ENCODE measurements at places on chromosomes 6 and 20. TPM values are rescaled to one million over a fixed set of nuclear protein-coding genes. Genes with fewer than 3 reads are reported as not detected.

GRCh38 chr20:25283221-25283951 is 35.5 kb downstream of the PYGB start:
- DNase-seq, result no peak

- DNase-seq, result no peak
These were observed 28.2 kb downstream of the SLC12A5 start for GRCh38 chr20:46056970-46057855.

DNA sequence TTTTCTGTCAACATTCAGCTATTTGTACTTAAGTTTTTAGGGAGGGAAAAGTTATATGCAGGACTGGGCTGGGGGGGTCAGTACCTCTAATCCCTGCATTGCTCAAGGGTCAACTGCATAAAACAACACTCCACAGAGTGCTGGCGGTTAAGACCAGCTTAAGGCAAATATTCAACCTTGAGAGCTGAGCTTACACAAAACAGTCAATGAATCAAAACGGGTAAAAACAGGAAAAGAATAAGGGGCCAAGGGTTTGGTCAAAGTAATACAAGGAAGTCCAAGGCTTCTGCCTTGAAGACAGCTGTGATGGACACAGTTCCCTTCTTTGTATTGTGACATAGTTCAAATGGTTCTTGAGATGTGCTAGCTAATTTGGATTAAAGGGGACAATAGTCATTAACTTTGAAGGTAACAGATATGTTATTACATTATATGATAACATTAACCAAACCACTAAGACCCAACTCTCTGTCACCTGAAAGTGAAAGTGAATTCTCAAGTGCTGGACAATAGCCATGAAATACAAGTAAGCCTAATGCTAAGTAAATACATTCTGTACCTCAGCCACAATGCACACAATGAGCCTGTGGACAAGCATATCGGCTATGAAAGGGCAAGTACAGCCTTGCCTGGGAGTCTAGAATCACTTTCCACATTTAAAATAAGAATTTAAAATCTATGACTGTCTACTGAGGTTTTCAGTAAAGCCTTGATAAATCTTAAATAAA is 106.8 kb downstream of the PDE10A start:
- peak; percentile 46 for DNase-seq

- DNase-seq, result no peak
These were observed 1.8 kb downstream of the NKX2-2 start for GRCh38 chr20:21511850-21512633.

DNA sequence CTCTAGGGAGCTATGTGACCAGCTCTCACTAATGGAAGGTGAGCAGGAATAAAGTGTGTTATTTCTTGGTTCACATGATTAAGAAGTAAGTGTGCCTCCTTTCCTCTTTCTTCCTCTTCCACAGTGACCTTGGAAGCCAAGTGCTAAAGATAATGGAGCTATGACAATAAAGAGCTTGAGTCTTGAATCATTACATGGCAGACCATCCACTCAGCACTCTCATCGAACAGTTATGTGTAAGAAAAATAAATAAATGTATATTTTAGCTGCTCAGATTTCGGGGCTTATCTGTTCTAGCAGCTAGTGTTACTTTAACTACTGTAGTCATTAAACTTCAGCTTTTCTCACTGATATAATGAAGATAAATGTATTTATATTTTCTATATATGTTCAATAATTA is 72.9 kb downstream of the HDGFL1 start:
- no peak for DNase-seq

- no peak for DNase-seq
These were observed 5.3 kb downstream of the BNIP5 start for GRCh38 chr6:36331381-36331780.

GRCh38 chr6:34341481-34341971 is 50.9 kb downstream of the NUDT3 start:
- no peak for DNase-seq

DNA sequence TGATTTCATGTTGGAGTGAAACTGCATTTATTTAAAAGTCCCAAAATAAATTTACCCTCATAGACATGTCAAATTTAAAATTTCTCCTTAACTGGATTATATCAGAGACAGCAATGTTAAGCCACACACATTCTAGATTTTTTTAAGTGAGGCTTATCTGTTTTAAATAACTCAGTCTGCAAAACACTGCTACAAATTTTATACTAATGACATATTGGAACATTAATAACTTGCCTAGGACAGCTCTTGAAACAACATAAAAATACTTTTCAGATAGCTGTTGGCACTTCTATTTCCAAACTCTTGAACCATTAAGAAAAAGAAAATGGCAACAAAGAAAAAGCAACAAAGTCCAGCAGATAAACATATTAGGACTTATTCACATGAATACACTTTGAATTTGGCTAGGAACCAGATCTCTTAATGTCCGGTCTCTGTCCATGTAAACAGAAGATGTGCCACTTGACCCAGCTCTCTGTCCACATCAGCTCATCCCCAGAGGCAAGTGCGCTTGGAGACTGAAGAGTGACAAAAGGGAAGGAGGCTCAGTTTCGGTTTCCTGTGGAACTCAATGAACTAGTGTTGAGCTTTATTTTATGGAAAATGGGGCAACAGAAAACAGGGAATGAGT is 219.3 kb upstream of the THBS2 start:
- DNase-seq, result no peak

DNA sequence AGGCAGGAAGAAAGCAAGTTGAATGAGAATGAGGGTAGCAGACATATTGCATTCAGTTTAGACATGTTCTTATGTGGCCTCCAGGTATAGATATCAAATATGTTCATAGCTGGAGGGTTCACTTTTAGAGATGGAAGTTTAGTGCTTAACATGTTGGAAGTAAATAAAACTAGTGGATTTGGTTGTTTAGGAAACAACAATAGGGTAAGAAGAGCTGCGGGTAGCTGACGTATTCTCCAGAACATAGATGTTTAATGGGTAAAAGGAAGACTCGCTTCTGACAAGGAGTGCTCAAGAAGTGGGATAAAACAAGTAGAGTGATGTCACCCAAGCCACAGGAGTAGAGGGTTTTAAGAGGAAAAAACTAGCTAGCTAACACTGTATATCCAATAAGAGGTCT is 128.4 kb upstream of the COL21A1 start:
- DNase-seq, result no peak

DNA sequence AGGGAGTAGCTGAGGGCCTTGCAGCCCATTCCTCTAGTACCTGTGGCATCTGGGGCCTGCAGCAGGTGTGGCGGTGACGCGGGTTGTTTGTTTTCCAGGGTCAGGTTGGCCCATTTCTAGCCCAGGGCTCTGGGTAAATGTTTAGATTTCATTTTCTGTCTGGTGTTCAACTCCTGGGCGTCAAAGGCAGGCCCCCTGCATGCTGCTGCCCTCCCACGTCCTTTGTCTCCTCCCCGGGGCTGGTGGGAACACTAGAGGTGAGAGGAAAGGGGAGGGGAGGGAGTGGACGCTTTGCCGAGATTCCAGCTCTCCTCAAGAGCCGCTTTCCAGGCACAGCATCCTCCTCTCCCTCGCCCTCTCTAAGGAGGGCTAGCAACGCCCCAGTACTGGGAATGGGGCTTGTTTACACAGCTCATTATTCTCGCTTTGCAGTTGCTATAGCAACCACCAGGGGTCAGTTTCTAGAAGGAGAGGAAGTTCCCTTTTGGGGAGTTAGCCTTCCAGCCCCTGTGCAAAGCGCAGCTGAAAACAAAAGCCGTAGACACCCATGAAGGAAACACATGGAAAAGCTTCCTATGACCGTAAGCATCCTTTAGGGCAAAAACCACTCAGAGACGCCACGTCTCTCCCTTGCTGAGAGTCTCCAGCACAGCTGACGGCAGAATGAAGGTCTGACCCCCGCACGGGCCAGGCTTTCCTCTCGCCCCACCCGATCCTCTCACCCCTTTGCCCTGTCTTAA is 170.6 kb downstream of the LY86 start:
- peak; percentile 44 for DNase-seq

- DNase-seq, result no peak
These were observed 25.9 kb downstream of the PEX3 start for GRCh38 chr6:143476545-143476944.

GRCh38 chr6:16950302-16950701 is 151.5 kb upstream of the STMND1 start:
- no peak for DNase-seq

DNA sequence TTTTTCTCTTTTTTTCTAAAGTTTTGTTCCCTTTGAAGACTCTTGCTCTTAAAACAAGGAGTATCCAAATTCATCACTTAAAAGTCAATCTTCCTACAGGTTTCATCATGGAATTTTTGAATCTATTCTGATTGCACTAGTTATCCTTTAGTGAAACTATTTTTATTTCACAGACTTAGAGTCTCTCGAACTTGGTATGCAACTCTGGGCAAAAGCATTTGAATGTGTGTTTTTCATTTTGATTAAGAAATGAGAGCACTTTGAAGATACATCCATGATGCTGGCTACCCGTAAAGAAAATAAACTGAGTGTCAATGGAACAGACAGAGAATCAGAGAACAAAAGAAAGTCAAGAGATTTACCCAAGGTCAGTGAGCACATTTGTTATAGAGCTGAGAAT is 586.5 kb downstream of the EPM2A start:
- no peak for DNase-seq

GRCh38 chr20:7503501-7503900 is 436.8 kb downstream of the HAO1 start:
- DNase-seq, result peak; percentile 13

- DNase-seq, result no peak
These were observed 81.6 kb upstream of the PMEPA1 start for GRCh38 chr20:57791178-57791962.

DNA sequence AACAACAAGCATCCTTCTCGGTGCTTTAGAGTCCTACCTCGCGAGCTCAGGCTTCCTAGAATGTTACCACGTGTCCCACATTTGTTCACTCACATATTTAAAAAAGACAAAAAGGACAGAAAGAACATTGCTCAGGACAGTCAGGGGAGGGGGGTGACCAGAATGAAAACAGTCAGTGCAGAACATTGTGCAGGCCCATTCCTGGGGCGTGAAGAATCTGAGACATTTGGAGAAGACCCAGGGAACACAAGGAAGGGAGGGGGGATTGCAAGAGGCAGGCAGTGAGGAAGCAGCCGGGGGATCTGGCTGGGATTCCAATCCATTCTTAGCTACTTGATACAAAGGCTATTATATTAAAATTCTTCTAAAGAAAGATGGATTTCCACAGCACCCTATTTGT is 270.4 kb upstream of the CITED2 start:
- DNase-seq, result no peak

DNA sequence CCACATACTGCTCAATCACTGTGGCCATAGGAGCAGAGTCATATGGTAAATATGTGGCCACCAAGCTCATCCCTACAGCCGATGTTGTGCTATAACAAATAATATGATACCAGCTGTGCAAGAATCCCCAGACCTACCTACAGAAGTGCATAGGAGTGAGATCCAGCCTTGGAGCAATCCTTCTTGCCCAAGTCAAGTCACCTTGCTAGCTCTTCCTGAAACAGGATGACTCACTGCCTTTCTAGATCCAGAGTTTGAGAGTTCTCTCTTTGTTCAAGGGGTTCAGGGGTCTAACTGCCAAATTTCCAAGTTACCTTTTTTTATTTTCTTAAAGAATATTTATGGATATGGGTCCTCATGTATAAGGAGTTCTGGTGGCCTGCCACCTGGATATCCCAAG is 195.7 kb upstream of the MAN1A1 start:
- DNase-seq, result no peak

DNA sequence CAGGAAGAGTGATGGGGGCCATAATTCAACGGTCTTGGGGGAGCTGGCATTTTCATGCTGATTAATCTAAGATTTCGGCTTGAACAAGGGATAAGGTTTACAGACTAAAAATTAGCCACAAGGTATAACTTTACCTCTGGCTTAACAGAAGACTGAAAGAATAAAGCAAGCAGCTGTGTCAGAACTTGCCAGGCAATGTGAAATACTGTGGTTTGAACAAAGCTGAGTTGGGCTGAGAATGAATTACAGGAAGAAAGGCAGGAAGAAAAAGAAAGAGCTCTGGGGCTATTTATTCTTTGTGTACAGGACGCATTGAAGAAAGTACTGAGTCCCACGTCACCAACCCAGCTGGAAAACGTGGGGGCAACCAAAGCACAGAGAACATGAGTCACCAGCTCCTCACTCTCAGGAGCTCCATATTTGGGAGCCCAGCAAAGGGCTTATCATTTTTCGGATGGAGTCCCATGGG is 121.5 kb upstream of the NEDD9 start:
- no peak for DNase-seq

GRCh38 chr6:105097288-105097687 is 82.5 kb downstream of the POPDC3 start:
- peak; percentile 59 for DNase-seq

GRCh38 chr6:12393100-12393499 is 102.9 kb downstream of the EDN1 start:
- DNase-seq, result no peak

- no peak for DNase-seq
These were observed 437.1 kb downstream of the CD109 start for GRCh38 chr6:74133073-74133472.

- peak; percentile 54 for DNase-seq
These were observed 71.0 kb downstream of the SOX4 start for GRCh38 chr6:21664314-21665109.

GRCh38 chr20:3128275-3128984 is 31.2 kb downstream of the FASTKD5 start:
- no peak for DNase-seq

GRCh38 chr20:64084685-64085152 is 521 bp upstream of the LKAAEAR1 start:
- no peak for DNase-seq

DNA sequence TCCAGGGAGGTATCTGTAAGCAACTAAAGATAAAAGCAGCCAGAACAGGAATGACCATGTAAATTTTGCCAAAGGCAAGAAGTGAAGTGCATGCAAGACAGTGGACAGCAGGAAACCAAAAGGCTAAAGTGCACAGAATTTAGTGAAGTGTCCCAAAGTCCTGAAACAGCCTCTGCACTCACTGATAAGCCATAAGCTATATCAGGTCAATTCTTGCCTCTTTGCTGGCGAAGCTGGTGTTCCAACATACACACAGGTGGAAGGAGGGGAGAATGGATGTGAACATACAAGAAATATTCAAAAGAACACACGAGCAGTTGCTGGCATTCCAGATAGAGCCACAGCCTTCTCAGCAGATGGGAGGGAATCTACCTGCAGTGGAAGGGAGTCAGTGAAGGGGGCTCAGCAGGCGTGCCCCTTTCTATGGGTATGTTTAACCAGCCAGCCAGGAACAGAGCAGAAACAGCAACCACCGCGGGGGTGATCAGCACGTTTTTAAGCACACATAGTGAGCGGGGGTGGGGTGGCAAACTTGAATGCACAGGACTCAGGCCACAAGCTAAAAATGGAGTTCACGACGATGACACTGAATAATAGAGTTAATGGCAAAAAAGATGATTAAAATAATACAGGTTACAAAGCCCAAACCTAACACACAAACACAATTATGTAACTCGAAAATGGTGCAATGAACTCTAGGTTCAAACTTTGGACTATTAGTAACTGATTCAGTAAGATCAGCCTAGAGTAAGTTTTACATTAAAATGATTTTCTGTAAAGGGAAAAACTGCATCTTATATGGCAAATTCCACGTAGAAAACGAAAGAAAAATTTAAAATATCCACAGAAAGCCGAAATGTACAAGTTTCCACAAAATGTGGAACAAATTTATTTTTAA is 1.2 kb downstream of the ECI2 start:
- peak; percentile 7 for DNase-seq

Gene GRM4
- total RNA-seq, result not detected

Gene MMP24OS
- 86.8 TPM for total RNA-seq

Gene MYB
- 3.1 TPM for total RNA-seq

Gene PAK5
- total RNA-seq, result 0.07 TPM

Gene TAF11
- 42.9 TPM for total RNA-seq

Gene TBX18
- total RNA-seq, result 49.2 TPM

Gene ZKSCAN3
- total RNA-seq, result 7.3 TPM

Gene OR2H2
- not detected for total RNA-seq

Gene POM121L2
- not detected for total RNA-seq

Gene SEL1L2
- total RNA-seq, result not detected

Gene ZNF311
- total RNA-seq, result 2.2 TPM

Gene GNRH2
- total RNA-seq, result 1.7 TPM

Gene ARMC12
- not detected for total RNA-seq
